Daoy (cell line): ENCODE measurements at places on chromosomes 16 and 17. TPM values are rescaled to one million over a fixed set of nuclear protein-coding genes. Genes with fewer than 3 reads are reported as not detected.

DNA sequence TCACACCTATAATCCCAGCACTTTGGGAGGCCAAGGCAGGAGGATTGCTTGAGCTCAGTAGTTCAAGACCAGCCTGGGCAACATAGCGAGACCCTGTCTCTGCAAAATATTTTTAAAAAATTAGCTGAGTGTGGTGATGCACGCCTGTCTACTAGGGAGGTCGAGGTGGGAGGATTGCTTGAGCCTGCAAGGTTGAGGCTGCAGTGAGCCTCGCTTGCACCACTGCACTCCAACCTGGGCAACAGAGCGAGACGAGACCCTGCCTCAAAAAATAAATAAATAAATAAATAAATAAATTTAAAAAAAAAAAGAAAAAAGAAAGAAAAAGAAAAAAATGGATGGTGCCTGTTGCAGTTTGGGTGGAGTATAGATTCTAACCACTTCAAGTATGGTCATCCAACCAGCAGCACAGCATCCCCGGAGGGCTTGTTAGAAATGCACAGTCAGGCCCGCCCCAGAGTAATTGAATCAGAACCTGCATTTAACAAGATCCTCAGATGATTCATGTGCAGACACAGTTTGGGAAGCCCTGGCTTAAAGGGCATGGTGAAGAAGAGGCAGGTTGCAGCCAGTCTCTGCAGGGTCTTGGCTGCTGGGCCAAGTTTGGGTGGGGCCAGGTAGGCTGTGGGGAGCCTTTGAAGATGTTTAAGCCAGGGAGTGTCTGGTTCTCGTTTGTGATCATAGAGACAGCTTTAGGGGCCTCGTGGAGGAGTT is 40.8 kb downstream of the MRC2 start:
- no peak for DNase-seq

DNA sequence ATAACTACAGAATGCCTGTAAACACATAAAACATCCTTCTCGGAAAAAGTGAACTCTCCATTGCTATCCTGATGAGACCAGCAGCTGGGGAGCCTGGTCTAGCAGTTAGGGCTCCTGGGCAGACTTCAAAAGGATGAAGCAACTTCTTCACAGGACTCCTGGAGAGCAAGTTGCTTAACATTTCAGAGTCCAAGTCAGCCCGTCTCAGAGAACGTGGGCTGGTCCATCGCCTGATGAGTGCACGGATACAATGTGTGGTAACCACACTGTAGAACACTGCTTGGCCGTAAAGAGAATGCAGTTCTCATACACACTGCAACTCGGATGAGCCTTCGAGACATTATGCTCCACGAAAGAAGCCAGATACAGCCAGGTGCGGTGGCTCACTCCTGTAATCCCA is 52.7 kb downstream of the TMEM235 start:
- DNase-seq: no peak

GRCh38 chr17:67672592-67673335 is 45.0 kb upstream of the NOL11 start:
- no peak for DNase-seq

GRCh38 chr16:11129378-11129781 is 126.6 kb downstream of the SOCS1 start:
- DNase-seq: no peak

GRCh38 chr17:20315311-20315710 is 152.0 kb downstream of the LGALS9B start:
- DNase-seq: no peak

UTS2R gene
- total RNA-seq: not detected in 2 replicates

C16orf96 gene
- not detected in 2 replicates for total RNA-seq

ZDHHC1 gene
- total RNA-seq: 1.9 and 3.0 TPM in 2 replicates

HERPUD1 gene
- 24.3 and 29.4 TPM in 2 replicates for total RNA-seq
